ENCODE measurements at places on chromosomes 6 and 20.

- no peak for DNase-seq
These were observed 50.0 kb downstream of the PHF20 start for GRCh38 chr20:35821807-35822242.

DNA sequence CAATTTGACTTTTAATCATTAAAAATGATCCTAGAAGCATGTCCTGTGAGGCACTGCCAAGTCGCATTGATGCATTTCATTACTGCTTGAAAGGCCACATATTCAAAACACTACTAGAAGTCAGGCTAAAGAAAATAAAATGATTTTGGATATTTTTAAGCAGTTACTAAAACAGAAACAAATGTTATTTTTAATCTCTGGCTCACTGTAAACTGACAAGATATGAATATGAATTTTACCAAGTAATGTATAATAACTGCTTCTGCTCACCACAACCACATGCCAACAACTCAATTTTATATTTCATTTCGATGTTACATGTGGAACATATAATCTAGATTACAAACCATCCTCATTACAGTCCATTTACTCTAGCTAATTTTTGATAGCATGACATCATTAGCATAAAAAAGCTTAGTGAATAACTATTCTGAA lies 90.6 kb downstream of the ATXN1 start:
- no peak for DNase-seq

DNA sequence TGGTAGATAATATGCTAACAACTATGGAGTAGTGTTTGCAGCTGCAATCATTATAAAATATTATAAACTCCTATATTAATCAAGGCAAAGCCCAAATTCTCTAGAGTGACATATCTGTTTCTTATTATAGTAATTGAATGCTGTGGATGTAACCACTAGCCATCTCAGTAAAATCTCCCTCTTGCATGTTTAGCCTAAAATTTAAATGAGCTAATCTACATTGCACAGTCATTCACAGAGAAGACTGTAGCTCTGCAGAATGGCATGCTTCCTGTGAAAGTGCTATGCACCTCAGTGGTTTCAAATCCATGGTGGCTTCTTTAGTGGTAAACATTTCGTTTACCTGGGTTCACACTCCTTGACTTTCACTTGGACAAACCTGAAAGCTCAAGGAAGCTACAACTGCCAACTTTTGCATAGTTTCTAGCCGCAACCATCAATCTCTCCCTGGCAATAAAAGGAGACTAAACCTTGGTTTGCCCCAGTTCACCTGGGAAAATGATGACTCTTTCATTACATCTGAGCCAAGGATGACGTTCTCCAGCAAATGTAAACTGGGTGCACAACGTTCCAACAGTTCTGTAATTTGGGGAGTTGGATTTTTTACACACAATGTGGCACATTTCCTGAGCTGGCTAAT lies 47.2 kb downstream of the FILIP1 start:
- no peak for DNase-seq

- peak; percentile 9 for DNase-seq
These were observed 38.2 kb downstream of the PMEPA1 start for GRCh38 chr20:57671662-57672061.

DNA sequence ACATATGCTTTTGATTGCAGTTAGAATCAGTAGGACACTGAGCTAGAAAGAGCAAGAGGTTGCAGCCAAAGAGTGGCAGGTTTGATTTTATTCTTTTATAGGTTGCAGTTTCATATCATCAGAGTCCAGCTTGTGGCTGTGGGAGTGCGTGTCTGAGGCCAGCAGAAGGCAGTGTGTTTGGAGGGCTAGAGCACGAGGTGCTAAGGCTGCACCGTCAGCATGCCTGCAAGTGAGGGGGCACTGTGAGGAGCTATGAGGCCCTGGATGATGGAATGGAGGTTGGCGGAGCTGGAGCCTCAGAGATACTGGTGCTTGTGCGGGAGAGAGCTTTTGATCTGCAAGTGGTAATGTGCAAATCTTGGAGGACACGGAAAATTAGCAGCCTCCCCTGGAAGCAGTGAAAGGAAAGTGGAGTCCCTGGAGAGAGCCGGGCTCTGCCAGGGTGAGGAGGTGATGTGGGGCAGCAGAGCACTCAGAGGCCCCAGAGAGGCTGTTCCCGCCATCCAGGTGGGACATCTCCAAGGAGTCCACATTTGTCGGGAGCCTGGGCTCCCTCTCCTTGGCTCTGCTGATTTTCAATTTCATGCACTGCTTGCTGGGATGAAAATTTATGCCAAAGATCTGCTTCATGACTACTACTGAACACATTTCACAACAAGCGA lies 43.6 kb downstream of the PXDC1 start:
- DNase-seq, result no peak

- no peak for DNase-seq
These were observed 133.7 kb downstream of the CDH4 start for GRCh38 chr20:61385731-61386130.

DNA sequence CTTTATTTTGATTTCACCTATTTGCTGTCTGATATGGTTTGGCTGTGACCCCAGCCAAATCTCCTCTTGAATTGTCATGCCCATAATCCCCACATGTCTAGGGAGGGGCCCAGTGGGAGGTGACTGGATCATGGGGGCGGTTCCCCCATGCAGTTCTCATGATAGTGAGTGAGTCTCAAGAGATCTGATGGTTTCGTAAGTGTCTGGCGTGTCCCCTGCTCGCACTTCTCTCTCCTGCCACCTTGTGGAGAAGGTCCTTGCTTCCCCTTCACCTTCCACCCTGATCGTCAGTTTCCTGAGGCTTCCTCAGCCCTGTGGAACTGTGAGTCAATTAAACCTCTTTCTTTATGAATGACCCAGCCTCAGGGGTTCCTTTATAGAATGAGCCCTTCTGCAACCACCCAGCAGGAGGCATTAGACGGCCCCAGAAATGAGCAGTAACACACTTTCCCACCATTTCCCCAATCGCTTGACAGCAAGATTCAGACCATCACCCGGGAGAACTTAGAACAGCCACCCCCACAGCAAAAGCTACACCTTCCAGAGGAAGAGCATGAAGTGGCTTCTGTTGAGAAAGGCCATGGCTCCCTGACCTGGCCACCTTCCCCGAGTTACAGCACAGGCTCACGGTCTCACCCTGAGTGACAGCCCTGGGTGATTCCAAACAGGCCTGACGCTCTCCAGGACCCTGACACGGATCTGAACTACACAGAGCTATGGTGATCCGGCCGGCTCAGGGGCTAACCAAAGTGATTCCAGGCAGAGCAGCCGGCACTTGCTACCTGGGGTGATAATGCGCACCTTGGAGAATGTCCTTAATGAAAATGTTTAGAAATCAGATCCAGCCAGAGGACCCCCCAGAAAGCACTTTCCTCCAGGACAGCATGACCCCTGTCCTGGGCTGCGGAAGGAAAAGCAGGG lies 131.2 kb upstream of the CDH4 start:
- DNase-seq, result peak; percentile 60

DNA sequence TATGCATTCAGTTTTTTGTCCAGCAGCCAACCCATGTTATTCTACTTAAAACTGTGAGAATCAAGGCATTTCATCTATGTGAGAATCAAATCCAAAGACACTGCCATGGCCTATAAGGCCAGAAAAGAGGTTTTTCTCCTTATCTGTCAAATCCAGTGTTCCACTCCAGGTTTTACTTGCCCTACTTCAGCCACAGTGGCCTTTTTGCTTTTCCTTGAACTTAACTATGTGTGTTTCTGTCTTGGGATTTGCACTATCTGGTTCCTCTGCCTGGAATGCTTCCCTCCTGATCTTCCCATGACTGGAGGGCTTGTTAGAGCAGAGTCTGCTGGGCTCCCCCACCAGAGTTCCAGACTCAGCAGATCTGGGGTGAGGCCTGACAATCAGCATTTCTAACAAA lies 113.1 kb upstream of the DOK5 start:
- no peak for DNase-seq

GRCh38 chr6:138104618-138105213 lies 2.5 kb downstream of the PERP start:
- no peak for DNase-seq

DNA sequence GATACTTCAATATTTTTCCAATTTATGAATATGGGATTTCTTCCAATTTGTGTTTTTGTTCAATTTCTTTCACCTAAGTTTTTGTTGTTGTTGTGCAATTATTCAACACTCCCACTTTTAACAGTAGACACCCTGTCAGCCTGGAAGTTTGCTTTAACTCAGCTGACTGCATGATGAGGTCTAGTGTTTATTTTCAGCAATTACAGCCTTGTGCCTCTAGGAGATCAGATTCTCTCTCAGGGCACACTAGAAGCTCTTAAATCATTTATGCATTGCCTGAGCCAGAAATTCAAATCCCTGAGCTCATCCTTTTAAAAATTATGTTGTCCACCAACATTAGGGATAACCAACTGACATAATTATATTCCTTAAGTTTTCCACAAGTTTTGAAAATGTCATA lies 85.7 kb downstream of the MRAP2 start:
- DNase-seq, result no peak

- DNase-seq, result no peak
These were observed 33.0 kb downstream of the LMBRD1 start for GRCh38 chr6:69763763-69764162.

GRCh38 chr20:33999025-33999649 lies 5.4 kb downstream of the RALY start:
- DNase-seq, result no peak

DNA sequence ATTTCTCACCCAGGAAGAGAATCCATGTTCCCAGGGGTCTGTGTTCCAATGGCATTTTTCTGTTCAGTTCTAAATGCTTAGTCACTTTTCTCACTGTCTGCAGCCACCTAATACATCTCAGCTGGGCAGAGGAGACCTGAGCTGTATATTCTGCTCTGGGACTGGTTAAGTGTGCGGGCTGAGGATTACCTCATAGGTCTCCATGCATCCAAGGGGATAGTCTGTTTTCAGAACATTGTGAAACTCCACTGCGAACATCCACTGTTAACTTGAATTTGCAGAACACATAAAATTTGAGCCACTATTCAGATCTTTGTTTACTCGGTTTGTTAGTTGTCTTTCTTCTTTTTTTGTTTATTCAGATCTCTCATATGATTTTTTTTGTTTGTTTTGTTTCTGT lies 947.1 kb downstream of the TFAP2A start:
- no peak for DNase-seq

GRCh38 chr6:89508755-89509563 lies 76.0 kb downstream of the ANKRD6 start:
- DNase-seq, result no peak

DNA sequence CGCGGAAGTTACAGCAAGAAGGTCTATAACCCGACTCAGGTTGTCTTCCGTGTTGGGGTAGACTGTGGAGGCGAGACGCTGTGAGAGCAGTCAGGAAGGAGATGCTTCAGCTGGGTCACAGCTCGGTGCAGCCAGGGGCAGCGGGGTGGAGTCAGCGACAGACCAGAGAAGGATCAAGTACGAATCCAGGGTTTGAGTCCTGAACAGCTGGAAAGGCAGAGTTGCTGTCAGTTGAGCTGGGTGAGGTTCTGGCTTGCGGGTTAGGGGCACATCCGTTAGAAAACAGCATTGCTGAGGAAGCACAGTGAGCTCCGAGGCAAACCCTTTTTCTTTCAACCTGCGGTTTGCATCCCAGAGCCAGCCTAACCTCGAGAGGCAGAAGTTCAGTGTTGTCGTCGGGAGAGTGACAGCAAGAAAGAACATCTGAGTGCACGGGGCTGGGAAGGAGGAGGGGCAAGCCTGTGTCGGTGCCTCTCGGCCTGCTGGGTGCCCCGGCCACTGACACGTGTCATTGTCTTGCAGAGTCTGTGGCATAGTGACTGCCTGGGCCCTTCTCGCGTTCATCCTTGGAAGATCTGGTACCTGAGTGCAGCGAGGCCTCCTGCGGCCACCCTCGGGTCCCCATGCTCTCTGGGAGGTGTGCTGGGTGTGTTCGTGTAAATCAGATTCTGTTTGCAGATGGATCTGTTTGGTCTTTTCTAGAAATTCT lies 20.0 kb downstream of the PNLDC1 start:
- peak; percentile 94 for DNase-seq

- no peak for DNase-seq
These were observed 140.6 kb upstream of the GJE1 start for GRCh38 chr6:141992109-141992508.

GRCh38 chr6:56927538-56928453 lies 27.1 kb upstream of the BEND6 start:
- peak; percentile 25 for DNase-seq

DNA sequence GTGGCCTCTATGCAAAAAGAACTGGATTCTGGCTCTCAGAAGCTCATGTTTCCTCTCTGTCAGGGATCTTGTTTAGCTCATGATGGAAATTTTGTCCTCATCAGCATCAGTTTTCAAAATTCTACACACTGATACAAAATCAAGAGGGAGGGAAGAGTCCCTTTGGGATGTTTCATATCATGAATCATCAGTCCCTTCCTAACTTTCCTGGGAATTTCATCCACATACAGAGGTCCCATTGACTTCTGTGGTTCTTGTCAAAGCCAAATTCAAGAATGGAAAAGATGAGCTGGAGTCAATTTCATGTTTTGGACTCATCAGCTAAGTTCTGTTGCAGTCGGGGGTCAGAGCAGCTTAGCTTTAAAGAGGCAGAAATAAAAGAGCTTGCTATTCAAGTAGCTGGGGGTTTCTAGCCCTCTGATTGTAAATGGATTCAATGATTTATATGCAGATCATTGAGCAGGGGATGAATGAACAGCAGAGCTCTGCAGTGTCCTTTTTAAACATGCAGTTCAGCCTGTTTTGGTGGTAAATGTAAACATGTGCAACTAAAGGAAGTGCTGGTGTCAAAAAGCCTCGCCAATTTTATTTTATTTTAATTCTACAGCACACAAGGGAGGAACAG lies 21.3 kb upstream of the TMEM14A start:
- no peak for DNase-seq

GRCh38 chr20:20207291-20207690 lies 155.0 kb downstream of the CFAP61 start:
- no peak for DNase-seq

- DNase-seq, result no peak
These were observed 105.9 kb downstream of the LY86 start for GRCh38 chr6:6694368-6694780.

DNA sequence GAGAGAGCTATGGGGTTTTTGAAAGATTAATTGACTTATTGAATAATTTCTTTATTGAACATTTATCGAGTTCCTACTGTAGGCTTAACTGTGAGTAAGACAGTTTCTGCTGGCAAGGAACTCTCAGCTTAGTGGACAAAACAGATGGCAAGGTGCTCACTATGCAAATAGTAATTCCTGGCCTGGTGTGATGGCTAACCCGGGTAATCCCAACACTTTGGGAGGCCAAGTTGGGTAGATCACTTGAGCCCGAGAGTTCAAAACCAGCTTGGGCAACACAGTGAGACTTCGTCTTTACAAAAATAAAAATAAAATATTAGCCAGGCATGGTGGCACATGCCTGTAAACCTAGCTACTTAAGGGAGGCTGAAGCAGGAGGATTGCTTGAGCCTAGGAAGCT lies 13.5 kb upstream of the TGM2 start:
- no peak for DNase-seq

GRCh38 chr6:90285611-90286381 lies 10.8 kb downstream of the BACH2 start:
- peak; percentile 47 for DNase-seq

All from AML-193 (cell line).